CD4-positive, alpha-beta T cell treated with Interleukin-15 for 4 hours (primary cell): ENCODE measurements at places on chromosomes 13 and 19.
A peak's percentile ranks its signal among the peaks of the same experiment; 100 is the strongest.

- DNase-seq: no peak
Observed at GRCh38 chr19:16860118-16860517, 28.7 kb upstream of the F2RL3 start.

GRCh38 chr13:77620138-77620537, 77.3 kb upstream of the SLAIN1 start:
- DNase-seq: no peak

DNA sequence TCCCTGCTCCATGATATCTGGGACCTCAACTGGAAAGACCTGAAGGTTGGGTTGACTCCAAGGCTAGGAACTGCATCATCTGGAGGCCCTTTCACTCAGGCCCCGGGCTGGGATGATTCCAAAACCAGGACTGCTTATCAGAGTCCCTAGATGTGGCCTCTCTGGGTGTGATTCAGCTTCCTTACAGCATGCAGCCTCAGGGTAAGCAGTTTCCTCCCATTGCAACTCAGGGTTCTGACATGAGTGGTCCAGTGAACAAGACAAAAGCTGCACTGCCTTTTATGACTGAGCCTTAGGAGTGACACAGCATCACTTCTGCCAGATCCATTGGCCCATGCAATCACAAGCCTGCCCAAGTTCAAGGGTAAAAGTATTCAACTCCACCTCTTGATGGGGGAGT, 502.8 kb downstream of the COG6 start:
- DNase-seq: no peak

GRCh38 chr19:53961523-53962356, 997 bp upstream of the CACNG8 start:
- DNase-seq: no peak

DNA sequence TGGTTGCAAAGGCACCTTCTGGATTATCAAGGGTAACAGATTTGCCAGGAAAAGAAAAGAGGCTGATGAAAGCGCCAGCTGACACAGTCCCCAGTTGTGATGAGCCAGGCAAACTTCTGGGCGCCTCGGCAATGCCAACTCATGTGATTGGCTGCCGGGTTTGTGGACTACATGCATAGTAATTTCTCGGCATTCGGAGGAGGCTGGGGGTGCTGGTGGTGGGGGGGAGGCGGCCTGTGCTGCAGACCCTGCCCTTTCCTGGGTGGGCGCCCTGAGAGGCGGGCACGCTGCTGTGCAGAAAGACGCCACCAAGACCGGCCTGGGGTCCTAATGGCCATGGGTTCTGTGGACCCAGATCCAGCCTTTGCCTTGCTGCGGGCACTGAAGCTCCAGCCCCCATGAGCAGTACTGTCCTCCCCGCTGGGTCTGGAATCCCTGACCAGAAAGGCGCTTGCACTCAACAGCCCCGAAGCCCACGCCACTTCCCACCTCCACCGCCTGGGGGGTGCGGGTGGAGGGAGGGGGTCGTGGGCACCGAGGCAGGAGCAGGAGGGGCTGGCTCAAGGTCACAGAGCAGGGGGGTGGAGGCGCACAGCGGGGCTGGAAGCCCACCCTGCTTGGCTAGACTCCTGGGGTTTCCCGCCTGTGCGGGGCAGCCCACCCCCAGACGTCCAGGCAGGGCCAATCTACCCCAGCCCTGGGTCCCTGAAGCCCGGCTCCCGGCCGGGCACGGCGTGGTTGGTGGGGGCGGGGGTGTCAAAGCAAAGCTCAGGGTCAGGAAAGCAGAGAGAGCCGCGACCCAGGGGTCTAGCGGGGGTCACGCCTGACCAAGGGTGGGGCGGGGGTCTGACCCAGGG, 1.0 kb downstream of the DIRAS1 start:
- no peak for DNase-seq

DNA sequence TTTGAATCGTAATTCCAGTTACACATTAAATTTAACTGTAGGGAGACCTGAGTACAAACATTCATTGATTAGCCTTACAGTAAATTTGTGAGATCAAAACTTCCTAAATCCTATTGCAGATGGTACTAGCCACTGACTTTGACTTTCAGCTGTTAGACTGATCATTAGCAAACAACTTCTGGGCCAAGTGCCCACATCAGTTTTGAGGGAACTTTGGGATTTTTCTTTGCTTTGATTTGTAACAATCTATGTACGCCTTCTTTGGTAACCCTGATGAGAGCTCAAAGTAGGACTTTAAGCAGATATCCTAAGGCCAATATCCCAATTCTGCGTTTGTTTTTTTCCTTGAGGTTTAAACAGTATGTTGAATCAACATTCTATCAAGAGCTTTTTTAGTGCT, 131.5 kb downstream of the DLEU7 start:
- no peak for DNase-seq

- DNase-seq: peak; percentile 41
Observed at GRCh38 chr13:75372517-75372916, 109.5 kb downstream of the TBC1D4 start.

- no peak for DNase-seq
Observed at GRCh38 chr13:20412691-20413355, 112.8 kb downstream of the CRYL1 start.

GRCh38 chr19:8115805-8116396, 33.5 kb downstream of the FBN3 start:
- no peak for DNase-seq

DNA sequence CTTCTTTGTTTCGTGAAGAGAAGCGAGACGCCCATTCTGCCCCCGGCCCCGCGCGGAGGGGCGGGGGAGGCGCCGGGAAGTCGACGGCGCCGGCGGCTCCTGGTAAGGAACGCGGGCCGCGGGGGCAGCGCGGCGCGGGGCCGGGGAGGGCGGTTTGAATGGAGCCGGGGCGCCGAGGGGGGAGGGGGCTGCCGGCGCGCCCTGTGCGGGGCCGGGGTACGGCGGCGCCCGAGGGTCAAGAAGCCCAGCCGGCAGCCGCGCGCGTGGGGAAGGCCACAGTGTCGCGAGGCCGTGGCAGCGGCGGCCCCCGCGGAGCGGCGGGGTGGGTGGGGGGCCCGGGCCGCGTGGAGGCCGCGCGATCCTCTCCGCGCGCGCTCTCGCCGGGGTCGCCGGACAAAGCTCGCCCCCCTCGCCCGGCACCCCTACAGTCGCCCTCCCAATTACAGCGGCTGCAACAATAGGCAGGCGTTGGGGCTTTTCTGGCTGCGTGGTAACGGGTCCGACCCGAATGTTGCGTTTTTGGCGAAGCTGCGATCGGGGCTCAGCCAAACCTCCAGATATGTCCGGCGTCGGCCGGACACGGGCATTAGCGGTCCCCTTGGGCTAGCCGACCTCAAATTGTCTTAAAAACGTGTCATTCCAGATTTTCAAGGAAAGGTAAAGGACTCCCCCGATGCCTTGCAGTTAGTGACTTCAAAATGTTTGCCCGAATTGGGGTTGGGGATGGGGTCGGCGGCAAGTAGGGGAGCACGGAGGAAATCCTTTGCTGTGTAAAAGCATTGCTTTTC, 437 bp downstream of the SMARCA4 start:
- no peak for DNase-seq

DNA sequence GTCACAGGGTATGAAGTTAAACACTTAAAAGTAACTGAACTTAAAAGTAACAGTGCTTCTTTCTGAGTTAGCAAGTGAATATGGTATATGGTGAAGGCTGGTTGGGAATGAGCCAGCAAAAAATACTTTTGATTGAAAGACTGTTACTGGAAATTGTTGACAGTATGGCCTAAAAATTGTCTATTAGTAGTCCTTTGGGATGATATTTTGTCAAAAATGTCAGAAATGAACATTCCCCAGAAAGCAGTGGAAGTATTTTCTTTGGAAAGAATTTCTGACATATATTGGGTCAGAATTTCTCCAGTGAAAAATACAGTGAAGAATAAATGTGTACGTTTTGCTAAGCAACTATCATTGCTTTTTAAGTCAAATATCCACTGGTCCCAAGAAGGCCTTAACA, 860.5 kb downstream of the PCDH9 start:
- no peak for DNase-seq

GRCh38 chr13:35804901-35805300, 326.3 kb downstream of the DCLK1 start:
- no peak for DNase-seq

DNA sequence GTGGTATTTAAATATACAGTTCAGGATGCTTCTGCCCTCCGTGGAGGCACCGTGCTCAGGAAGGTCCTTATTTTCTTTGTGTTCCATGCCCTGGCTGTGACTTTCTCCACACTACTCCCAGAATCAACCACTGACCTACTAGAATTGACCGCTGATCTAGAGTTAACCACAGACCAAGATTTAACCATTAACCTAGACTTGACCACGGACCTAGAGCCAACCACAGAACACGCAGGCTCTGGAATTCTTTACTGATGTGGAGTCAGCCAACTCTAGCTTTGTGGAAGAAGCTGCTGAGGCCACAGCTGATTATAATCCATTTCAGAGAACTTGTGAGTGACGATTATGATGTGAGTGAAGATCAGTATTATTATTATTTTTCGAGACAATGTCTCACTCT, 18.0 kb downstream of the GTF2F2 start:
- DNase-seq: no peak

DNA sequence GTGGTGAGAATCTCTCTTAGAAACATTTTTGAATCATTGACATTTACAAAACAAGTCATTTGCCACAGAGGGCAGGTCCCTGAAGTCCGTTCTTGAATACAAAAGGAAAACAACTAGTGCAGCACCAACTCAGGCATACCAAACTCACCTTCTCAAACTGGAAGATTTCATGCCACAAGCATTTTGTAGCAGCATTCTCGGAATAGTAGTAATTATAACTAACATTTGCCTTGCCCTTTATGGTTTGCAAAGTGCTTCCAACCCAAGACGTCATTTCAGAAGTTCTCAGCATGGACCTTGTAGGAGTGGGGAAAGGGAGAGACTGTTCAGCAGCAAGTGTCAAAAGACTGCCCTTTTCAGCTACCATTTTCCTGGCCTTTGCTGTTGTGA, 344.6 kb downstream of the RFC3 start:
- DNase-seq: no peak

DNA sequence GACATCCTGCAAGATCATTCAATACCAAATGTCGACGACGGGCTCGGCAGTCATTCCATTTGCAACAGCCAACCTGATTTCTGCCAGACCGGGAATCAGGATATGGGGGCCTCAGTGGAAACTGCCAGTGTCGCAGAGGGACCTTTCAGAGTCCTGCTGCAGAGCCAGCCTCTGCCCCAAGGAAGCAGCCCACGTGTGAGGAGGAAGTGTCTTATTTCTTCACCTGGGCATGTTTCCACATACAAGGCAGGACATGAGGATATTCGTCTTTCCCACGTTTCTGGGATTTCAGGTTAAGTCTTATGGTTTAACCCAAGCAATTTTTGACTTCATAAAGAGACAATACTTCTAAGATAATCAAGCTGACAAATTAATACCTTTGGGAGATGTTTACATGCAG, 69.9 kb downstream of the ABCC4 start:
- no peak for DNase-seq

DNA sequence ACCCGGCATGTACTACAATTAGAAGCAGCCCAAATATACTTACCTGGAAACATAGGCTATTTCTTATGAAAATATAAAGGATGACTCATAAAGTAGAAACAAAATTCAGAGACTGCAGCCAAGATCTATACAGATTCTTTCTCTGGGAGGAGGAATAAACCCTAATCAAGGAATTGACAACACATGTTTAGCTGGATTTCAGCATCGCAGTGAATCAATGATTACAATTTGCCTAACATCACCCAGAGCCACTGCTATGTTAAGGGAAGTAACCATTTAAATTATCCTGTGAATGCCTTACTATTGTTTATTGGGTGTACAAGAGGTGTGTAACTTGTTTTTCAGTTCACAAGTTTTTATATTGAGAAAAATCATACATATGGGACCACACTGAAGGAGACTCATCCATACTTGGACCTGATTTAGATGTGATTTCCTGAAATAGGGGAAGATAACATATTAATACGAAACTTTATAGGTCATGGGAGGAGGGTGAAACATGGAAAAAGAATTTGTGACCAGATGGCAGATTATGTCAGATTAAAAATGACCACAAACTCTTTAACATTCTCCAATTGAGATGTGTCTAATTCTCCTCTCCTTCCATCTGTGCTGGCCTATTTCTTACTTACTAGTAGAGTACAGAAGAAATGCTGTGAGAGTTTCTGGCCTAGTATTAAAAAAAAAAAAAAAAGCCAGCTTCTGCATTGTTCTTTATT, 1168.4 kb downstream of the SLITRK1 start:
- DNase-seq: no peak

DNA sequence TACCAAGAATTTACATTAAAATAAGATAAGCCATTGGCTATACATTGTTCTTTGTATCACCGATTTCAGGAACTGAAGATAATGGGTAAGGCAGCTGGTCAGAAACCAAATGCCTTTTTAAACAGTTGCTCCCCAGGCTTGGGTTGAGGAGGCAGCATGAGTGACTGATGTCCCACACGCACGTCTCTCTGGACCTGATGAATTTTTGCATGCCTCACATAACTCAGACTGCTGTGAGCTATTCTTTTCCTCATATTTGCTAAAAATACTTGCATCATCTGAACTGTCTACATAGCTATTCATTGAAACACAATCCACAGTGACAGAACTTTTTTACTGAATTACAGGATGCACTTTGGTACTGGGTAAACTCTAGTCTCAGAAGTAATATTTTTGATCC, 123.6 kb upstream of the MAB21L1 start:
- DNase-seq: no peak

DNA sequence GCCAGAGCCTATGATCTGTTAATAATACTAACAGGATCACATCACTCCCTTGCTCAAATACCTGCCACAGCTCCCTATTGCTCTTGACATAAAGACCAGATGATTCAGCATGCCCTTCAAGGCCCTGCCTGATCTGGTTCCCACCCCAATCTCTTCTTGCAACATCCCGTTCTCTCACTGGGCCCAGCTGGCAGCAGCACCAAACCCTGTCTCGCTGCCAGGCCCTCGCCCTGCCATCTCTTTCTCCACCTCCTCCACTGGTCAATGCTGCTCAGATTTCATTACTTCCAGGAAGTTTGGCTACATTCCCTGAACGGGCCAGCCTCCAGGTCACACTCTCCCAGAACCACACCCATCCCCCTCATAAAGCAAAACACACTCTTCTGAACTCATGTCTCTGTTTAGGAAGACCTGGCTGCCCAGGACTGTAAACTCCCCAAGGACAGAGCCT, 8.6 kb upstream of the BCAT2 start:
- DNase-seq: no peak

DNA sequence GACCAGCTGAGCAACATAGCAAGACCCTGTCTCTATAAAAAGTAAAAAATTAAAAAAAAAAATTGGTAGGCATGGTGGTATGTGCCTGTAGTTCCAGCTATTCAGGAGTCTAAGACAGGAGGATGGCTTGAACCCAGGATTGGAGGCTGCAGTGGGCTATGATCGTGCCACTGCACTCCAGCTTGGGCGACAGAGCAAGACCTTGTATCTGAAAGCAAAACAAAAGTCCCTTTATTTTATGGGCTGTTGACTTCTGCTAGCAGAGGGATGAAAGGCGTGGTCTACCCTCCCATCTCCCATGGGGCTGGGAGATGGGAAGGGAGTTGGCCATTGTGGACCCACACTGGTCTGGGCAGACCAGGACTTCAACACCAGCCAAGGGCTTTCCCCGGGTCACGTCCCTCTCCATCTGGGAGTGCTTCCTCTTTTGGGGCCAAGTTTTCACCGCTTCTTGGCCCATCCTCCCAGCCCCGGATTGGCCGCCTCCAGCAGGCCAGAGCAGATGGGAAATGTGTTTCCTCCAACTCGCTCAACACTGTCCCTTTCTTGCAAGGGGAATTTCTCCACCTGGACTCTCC, 2.2 kb upstream of the TNFSF9 start:
- DNase-seq: no peak

GRCh38 chr19:5999693-6000092, 21.8 kb upstream of the RANBP3 start:
- DNase-seq: no peak
